ENCODE measurements at places on chromosomes 4 and X. TPM values are rescaled to one million over a fixed set of nuclear protein-coding genes. Genes with fewer than 3 reads are reported as not detected.

Gene FAAH2
- polyA plus RNA-seq = not detected

Gene CETN2
- polyA plus RNA-seq = 74.5 TPM

Gene KLHL8
- 7.8 TPM for polyA plus RNA-seq

Gene NDP
- 0.42 TPM for polyA plus RNA-seq

Gene SH3D19
- polyA plus RNA-seq = 29.1 TPM
